ENCODE measurements at places on chromosomes 3 and 15.

GRCh38 chr3:136929977-136930670 is 27.7 kb upstream of the IL20RB start:
- no peak for DNase-seq

GRCh38 chr3:60774617-60775016 is 476.6 kb downstream of the FHIT start:
- no peak for DNase-seq

DNA sequence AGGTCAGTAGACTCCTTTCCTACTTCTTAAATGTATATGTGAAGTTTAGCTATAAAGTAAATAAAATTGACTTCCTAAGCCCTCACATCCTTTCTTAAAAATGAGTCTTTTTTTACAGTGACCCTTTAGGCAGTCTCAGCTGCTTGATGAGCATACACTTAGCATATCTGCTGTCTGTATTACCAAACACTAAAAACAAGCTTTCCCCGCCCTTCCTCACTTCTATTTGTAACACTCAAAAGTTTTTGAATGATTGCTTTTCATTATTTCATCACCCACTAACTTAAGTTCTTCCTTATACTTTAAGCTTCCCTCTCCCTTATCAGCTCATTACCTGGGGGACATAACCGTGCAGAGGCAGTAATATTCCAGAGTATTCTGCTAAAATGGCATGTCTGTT is 89.4 kb downstream of the PLOD2 start:
- no peak for DNase-seq

GRCh38 chr3:4744405-4745234 is 234.6 kb upstream of the BHLHE40 start:
- no peak for DNase-seq

GRCh38 chr3:134638385-134639030 is 12.3 kb downstream of the KY start:
- DNase-seq = no peak

GRCh38 chr15:49860101-49860500 is 239.3 kb downstream of the DTWD1 start:
- DNase-seq = no peak

DNA sequence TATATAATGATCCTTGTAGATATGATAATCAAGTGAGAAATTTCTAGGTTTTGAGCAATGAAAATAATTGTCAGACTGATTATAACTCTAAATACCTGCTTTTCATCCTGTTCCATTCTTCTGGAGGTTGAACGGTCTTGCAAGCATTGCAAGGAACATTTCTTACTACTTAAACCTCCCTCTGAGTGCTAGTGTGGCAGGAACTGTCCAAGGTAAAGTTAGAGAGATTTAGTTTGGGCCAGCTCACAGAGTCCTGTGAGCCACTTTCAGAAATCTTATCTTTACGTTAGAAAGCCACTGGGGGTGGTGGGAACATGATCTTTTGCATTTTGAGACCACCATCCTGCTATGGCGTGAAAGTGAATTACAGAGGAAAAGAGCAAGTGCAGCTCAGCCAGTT is 121.1 kb upstream of the NPHP3 start:
- DNase-seq = no peak

- DNase-seq = no peak
These were observed 244.3 kb downstream of the RPLP1 start for GRCh38 chr15:69696946-69697345.

DNA sequence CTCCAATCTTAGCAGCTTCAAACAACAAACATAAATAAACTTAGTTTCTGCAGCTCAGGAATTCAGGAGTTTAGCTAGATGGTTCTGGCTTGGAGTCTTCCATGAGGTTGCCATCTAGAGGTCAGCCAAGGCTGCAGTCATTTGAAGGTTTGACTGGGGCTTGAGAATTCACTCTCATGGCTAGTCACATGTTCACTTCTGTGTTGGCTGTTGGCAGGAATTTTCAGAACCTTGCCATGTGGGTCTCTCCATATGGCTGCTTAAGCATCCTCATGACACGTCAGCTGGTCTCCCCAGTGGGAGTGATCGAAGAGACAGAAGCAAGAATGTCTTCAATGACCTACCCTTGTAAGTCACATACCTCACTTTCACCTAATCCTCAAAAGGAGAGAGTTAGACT is 269.2 kb upstream of the CNTN3 start:
- DNase-seq = no peak

DNA sequence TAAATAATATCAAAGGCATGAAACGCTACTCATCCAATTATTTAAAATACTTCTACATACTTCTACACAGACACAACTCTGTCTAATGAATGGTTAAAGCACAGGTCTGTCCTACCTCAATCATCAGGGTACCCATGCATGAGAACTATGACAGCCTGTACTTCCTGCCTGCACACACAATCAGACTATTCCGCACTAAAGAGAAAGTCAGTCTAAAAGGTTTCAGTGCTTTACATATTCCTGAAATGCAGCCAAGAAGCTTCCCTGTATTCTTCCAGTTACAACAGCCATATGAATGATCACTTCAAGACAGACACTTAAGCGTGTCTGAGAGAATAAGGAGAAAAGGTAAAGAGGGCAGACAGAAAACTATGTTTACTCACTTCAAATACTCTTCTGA is 58.8 kb downstream of the TUBGCP4 start:
- no peak for DNase-seq

DNA sequence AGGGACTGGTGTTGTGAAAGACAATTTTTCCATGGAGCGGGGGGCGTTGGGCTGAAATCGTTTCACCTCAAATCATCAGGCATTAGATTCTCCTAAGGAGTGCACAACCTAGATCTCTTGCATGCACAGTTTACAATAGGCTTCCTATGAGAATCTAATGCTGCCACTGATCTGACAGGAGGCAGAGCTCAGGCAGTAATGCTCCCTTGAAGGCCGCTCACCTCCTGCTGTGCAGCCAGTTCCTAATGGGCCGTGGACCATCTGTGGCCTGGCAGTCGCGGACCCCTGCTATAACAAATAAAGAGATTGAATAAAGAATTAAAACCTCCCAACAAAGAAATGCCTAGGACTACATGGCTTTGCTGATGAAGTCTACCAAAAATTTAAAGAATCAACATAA is 25.3 kb upstream of the ANKRD28 start:
- DNase-seq = no peak

- no peak for DNase-seq
These were observed 300.4 kb upstream of the RASGRP1 start for GRCh38 chr15:38864827-38865581.

DNA sequence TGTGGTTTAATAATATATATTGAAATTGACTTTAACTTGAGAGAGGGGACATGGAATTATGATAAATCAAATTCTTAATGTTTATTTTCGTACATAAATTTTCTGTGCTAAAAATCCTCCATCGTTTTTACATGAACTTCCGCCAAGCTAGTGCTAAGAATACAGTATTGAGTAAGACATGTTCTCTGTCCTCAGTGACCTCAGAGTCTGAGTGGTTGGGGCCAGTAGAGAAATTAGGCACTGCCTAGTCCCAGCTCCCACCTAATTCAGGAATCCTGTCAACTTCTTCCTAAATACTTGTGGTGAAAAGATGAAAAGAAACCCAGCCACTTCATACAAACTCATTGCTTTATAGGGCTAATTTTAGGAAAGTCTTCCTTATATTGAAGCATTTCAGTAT is 110.3 kb downstream of the PPP2R3A start:
- no peak for DNase-seq

DNA sequence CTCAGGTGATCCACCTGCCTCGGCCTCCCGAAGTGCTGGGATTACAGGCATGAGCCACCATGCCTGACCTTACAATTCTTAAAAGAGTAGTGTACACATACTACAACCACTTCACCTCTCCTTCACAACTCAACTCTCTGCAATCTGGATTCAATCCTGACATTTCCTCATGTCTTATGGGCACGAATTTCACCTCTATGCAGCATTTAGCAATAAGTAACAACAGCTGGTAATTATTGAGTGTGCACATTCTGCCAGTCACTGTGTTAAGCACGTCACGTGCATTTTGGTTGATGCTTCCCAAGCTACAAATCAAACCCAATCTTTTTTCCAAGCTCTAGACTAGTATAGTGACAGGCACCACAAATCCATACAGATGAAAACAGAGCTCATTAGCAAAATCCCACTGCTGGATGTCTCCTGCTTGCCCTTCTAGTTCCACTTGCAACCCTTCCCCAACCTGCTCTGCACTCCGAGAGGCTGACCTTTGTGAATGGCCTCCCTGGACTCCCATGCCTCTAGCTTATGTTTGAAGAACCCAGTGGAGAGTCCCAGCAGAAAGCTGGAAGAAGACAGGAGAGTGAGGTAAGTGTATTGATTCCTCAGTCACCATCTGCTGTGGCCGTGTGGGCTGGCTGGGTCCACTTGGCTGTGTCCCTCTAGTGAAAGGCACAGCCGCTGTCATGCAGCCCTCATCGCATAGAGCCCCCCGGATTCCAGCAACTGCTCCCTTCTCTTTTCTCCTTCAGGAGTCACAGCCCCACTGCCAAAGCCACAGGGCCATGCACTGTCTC is 176.5 kb downstream of the MEX3B start:
- DNase-seq = no peak

DNA sequence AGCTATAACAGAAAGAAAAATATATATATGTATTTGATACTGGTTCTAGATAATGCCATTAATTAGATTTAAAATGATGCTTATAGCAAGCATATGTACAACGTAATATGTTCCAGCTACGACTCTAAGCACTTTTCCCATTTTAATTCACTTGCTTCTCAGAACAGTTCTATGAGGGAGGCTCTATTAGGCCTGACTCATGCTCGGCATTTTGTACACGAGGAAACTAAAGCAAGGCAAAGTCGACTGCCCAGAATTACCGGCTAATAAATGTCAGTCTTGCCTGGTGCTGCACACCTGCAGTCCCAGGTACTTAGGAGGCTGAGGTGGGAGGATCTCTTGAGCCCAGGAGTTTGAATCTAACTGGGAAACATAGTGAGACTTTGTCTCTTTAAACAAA is 106.0 kb downstream of the PTPRG start:
- DNase-seq = no peak

GRCh38 chr3:69541711-69542088 is 155.8 kb upstream of the FRMD4B start:
- DNase-seq = peak; percentile 26

DNA sequence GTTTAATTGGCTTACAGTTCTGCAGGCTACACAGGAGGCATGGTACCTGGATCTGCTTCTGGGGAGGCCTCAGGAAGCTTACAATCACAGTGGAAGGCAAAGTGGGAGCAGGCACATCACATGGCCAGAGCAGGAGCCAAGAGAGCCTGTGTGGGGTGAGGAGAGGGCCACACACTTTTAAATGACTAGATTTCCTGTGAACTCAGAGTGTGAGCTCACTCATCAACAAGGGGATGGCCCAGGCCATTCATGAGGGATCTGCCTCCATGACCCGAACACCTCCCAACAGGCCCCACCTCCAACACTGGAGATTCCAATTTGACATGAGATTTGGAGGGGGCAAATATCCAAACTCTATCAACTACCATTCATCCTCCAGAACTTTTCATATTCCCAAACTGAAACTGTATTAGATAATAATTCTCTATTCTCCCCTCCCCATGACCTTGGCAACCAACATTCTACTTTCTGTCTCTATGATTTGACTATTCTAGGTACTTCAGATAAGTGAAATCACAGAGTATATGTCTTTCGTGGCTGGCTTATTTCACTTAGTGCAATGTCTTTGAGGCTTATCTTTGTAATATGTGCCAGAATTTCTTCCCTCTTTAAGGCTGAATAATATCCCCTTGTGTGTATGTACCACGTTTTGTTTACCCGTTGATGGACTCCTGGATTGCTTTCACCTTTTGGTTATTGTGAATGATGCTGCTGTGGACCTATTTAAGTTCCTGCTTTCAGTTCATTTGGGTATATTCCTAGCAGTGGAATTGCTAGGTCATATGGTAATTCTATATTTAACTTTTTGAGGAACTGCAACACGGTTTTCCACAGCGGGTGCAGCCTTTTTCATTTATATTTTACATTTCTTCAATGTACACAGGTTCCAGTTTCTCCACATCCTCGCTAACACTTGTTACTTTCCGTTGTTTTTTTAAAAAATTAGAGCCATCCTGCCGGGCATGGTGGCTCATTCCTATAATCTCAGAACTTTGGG is 43.8 kb downstream of the TKT start:
- no peak for DNase-seq

DNA sequence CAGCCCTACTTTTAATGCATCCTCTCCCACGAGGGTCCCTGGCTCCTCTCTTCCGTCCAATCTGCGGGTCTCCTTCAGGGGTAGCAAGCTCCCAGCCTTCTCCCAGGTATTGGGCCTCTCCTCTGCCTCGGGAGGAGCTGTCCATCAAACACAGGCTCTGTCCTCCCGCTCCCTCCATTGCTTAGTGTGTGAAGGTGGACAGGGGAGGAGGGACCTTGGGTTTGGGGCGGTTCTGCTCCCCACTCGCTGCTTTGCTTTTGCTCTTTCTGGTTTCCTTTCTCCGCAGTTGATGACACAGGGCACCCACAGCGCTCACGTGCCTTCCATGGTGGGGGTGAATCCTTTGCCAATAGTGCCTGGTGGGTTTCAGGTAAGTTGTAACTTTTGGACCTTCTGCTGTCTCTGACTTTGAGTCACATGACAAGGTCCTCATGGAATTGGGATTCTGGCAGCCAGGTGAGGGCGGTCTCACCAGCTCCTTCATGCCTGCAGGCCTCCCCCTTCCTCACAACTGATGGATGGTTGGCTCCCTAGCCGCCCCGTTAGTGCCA is 18.9 kb downstream of the MUC20 start:
- no peak for DNase-seq

GRCh38 chr15:75733761-75734651 is 21.4 kb upstream of the CSPG4 start:
- DNase-seq = no peak

GRCh38 chr3:63582943-63583500 is 69.5 kb upstream of the SNTN start:
- DNase-seq = no peak

GRCh38 chr3:42204867-42205599 is 61.0 kb downstream of the CCK start:
- DNase-seq = no peak

DNA sequence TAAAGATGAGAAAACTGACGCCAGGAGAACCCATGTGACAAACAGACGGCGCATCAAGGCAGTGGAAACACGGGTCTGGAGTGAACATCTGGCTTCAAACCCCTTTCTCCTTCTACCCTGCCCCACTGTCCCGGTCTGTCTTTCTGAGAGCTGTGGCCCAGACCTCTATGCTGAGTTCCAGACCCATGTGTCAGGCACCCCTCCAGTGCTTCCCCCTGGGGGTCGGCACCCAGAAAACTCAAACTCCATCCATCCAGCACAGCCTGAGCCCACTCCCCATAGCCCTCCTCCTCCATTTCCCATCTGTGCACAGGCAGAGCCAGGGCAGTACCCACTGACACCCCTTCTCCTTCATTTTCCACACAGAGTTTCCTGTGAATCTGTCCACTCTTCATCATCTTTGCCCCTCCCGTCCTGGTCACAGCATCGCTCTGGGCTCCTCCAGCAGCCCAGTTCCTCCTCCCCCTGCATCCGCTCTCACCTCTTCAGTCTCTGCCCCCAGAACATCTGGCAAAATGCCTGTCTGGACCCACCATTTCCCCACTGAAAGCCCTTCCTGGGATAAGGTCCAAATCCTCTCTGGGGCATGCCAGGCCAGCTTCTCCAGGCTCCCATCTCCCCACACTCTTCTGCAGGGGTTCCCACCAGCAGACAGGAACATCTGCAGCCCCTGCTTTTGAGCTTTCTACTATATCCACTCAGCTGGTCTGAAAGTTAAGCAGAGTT is 2.9 kb downstream of the FAM240A start:
- no peak for DNase-seq

GRCh38 chr3:187665764-187666402 is 4.3 kb downstream of the SST start:
- no peak for DNase-seq

Measured in left renal cortex interstitium (tissue), 4 donors.